ENCODE measurements at places on chromosomes 3 and 15.

DNA sequence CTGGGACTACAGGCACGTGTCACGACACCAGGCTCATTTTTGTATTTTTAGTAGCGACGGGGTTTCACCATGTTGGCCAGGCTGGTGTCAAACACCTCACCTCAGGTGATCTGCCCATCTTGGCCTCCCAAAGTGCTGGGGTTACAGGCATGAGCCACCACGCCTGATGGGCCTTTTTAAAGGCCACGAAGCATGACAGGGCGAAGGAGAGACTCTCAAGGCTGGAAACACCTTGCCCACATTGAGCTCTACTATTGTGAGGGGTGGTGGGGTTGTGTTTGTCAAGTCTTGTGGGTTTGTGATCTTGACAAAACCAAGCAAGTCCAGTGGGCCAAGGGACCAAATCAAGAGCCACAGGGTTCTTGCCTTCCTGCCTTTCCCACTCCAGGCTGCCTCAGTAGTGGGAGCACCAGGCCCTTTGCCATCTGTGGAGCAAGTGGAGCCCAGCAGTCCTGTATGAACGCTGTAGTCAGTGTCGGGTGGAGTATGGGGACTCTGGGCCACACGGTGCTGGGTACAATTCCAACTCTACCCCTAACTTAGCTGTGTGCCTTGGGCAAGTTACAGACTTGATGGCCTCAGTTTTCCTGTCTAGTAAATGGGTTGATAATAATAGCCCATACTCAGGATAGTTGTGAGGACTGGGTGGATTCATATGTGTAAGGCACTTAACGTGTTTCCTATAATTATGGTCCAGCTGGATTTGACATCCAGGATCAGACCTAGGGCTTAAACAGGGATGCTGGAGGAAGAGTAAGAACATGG is 33.3 kb downstream of the EDEM1 start:
- DNase-seq: no peak

GRCh38 chr3:50571486-50571885 is 2.2 kb downstream of the HEMK1 start:
- no peak for DNase-seq

DNA sequence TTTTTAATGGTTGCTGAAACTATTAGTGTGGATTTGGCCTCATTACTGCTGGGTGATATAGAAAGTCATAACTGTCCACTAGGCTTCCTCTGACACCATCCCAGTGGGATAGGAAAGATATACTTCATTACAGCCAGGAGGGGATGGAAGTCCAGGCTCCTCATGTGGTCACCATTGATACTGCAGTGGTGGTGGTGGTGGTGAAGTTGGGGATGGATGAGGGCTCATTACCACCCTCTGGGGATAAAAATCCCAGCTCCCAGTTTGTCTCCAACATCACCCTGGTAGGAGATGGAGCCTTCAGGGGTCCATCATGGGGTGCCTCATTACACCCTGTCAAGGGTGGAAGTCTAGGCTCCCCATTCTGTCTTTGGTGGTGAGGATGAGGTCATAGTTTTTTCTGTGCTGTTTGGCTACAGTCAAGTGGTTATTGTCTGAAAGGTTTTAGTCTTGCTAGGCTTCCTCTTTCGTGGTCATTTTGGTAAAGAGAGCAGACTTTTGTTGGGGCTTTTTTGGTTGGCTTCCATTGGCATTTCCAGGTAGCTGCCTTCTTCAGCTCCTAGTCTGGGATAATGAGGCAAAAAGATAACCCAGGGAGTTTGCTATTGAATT is 30.1 kb upstream of the FILIP1L start:
- DNase-seq: no peak

DNA sequence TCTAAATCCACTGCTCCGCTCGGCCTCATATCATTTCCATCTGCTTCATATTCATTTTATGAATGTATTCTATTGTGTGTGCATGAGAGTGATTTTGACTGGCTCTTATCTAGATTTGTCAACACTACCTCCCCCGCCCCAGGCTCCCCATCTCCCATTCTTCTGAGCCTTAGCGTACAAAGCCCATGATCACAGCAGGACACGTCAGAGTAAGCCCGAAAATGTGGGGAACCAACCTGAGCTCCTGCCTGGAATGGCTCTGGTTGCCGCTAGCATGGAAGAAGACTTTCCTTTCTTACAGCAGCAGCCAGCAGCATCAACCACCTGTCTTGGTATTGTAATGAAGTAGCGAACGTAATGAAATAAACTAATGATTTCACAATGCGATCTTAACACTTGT is 61.4 kb downstream of the GABRB3 start:
- DNase-seq: no peak

DNA sequence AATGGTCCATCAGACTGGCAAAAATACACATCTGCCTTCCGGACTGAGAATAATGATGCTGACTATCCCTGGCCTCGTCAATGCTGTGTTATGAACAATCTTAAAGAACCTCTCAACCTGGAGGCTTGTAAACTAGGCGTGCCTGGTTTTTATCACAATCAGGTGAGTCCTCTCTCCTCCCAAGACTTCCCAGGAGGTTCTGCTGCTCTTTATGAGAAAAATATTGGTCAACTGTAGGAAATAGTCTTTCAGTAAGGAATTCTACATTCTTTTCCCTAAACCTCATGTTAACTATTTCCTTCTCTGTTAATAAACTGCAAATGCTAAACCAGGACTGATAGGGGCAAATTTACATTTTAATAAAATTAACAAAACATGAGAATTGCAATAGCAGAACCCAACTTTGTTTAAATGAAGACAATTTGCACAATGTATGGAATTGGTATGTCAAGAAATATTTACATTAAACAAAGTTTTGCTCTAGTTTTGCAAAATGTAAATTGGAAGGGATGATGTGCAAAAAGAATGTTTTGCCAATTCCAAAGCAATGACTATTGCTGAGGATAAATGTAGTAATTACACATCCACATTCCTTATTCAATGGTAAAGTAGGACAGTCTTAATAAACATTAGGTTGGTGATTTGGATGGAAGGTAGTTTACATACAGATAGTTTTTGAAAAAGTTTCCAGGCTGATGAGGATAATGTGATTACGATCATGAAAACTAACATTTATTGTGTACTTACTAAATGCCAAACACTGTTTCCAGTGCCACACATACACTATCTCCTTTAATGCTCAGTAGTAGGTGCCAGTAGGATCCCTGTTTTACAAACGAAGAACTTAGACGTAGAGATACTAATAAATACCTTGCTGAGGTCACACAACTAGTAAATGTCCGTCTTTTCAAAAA is 21.1 kb downstream of the UPK1B start:
- no peak for DNase-seq

- DNase-seq: no peak
Observed at GRCh38 chr3:197791892-197792647, 1.0 kb downstream of the LRCH3 start.

DNA sequence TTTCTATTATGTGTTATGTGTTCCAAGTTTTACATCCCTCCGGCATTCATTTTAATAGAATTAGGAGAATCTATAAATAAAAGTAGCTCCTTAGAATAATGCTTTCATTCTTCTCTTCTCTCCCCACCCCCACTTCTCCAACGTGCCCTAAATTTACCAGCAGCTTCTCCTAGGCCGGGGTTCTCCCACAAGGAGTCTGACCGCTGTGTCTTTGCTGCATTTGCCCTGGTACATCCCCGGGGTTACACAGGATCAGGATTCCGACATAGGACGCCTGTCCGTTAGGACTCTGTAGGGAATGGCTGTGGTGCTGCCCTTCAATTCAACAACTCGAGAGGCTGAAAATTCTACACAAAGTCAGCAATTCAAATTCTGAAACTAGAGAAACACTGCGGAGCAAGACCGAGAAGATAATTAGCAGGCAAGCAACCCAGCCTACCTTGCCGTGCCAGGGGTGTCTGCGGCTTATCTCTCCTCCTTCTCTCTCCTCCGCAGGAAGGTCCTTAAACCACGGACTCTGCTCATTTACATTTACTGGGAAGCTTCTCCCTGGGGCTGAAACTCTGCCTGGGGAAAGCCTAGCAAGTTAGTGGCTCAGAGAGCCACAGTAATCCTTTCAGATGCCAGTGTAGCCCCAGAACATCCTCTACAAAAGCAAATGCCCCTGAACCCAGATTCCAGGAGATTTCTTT is 18.8 kb downstream of the PCSK6 start:
- no peak for DNase-seq

- no peak for DNase-seq
Observed at GRCh38 chr3:41120460-41120859, 78.8 kb upstream of the CTNNB1 start.

DNA sequence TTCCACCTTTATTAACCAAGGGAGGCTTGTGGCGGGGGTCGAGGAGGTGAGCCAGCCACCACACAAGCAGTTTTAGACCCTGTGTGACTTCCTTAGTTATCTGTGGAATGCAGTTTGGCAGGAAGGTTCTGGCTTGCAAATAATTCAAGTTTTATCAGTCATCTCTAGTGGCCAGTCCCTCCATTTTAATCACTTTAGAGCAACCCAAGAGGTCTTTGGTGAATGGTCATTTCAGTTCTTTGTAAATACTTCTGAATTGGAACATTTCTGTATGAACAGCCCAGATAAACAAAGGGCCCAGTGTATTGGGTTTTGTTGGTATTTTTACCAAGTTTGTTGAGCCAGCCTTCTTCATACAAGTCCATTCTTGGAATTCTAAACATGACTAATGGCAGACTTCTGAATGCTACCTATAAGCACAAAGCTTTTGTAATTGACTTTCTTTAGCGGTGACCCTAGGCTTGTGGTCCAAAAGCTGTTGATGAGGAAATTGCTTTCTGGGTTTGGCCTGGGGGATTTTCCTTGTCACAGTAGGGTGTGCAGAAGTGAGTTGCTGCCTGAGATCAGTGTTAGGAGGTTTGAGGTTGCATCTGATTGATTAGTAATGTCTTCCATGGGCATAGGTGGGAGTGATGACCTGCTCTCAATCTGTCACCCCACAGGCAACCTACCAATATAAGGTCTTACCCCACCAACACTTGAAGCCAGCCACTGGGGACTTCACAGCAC is 193.3 kb upstream of the TOPAZ1 start:
- no peak for DNase-seq

GRCh38 chr3:96294143-96294542 is 520.3 kb upstream of the EPHA6 start:
- no peak for DNase-seq

DNA sequence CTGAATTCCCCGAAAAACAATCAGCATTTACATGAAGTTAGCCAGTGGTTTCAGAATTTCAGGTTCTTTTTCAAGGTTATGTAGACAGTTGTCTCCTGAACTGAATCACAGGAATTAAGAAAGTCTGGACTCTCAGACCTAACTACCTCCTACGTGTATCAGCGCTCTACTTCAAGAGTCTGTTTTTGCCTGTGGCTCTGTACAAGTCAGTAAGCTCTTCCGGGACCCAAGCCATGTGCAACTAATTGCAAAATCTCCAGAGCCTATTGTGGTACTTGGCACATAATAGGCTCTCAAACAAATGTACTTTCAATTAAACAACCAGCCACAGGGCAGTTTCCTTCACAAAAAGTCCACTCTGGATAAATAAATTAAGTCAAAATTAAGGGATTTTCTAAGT is 414.2 kb downstream of the PDCD6IP start:
- peak; percentile 38 for DNase-seq

DNA sequence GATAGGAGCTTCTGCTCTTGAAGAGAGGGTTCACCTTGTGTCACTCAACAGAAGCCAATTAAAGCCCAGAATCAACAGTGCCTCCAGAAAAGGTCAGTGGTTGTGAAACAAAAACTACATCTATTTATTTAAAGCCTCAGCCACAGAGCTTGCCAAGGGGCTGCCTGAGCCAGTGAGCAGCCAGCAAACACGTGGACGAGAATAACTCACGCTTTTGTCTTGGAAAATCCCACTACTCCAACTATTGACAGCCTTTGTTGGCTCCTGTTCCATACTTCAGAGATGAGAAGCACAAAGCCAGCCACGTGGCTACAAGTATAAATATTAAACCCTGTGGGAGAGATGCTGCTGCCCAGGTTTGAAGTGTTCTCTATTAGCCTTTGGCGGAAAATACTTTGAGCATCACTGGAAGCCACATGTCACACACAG is 10.3 kb downstream of the GPR156 start:
- peak; percentile 36 for DNase-seq

DNA sequence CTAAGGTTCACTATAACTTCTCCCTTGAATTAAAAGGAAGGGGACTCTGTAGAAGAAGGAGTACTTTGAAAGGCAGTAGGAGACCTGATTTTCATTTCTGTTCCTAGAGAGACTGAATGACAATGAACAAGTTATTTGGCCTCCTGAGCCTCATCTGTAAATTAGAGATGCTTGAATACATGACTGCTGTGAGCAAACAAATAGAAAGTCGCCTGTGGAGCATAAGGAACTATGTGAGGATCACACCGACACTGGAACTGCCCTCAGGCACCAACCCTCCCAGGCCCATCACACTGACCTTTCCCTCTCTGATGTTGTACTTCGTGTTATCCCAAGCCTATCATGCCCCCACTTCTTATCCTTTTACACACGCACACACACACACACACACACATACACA is 48.6 kb downstream of the IMPG2 start:
- no peak for DNase-seq

DNA sequence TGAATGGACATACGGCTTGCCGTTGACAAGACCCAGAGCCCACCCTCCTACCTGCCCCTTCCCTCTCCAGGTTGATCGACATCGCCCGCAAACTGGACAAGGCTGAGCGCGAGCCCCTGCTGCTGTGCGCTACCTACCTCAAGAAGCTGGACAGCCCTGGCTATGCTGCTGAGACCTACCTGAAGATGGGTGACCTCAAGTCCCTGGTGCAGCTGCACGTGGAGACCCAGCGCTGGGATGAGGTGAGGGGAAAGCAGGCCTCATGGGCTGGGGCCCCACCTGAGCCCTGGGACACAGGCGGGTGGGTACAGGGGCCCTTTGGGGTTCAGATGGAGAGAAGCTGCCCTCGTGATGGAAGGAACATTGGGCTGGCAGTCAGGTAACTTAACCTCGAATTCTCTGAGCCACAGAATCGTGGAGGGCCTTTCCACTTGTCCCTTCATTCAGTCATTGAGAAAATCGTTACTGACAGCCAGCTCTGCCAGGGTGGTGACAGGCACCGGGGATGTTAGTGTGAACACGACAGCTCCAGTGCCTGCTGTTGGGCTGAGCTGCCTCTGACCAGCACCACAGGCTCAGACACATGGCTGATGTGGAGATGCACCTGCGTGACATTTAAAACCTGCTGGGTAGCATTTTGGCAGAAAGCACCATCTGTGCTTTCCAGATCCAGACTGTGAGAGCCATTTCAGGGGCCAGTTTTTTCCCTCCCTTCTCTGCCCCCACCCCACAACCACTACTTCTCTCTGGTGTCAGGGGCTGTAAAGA is 25.6 kb upstream of the RHO start:
- no peak for DNase-seq

GRCh38 chr15:63504979-63505841 is 817 bp downstream of the USP3 start:
- peak; percentile 61 for DNase-seq
